T-helper 1 cell (primary cell): ENCODE measurements at places on chromosomes 7 and 10.

- no peak for DNase-seq
Measured at GRCh38 chr7:119888251-119888650, 384.7 kb upstream of the KCND2 start.

GRCh38 chr7:374706-375311 is 84.8 kb downstream of the FOXL3 start:
- no peak for DNase-seq

GRCh38 chr7:67267914-67268313 is 271.3 kb downstream of the TYW1 start:
- no peak for DNase-seq

- no peak for DNase-seq
Measured at GRCh38 chr10:7264313-7264756, 146.5 kb downstream of the SFMBT2 start.

GRCh38 chr10:24718031-24718855 is 5.4 kb downstream of the ARHGAP21 start:
- DNase-seq, result no peak

DNA sequence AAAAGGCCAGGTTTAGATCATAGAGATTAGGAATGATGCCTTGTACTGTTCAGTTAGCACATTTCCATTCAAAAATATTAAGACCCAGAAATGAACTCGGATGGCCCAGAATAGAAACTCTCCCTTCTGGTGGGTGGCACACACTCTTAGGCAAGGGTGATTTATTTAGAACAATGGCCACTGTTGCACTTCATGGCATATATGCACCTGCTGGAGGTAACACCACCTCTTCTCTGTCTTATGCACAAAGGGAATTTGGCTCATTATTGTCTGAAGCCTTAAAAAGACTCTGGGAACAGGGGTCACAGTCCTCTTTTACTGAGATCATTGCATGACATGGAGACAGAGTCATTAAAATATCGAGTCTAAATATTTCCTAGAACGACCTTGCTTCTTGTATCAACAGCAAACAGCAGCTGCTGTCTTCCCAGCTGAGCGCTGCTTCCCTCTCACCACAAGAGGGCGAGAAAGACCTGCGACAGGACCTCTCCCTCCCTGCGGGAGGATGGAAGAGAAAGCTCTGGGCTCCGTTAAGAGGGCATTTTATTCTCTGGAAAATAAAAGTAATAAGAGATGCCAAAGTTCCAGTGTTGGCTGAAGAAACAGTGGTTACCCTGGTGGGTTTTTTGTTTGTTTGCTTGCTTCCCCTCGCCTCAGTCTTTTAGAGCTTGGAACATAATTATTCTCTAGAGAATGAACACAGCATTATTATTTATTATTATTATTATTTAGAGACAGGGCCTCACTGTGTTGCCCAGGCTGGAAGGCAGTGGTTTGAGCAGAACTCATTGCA is 13.5 kb upstream of the BAMBI start:
- DNase-seq, result peak; percentile 58

DNA sequence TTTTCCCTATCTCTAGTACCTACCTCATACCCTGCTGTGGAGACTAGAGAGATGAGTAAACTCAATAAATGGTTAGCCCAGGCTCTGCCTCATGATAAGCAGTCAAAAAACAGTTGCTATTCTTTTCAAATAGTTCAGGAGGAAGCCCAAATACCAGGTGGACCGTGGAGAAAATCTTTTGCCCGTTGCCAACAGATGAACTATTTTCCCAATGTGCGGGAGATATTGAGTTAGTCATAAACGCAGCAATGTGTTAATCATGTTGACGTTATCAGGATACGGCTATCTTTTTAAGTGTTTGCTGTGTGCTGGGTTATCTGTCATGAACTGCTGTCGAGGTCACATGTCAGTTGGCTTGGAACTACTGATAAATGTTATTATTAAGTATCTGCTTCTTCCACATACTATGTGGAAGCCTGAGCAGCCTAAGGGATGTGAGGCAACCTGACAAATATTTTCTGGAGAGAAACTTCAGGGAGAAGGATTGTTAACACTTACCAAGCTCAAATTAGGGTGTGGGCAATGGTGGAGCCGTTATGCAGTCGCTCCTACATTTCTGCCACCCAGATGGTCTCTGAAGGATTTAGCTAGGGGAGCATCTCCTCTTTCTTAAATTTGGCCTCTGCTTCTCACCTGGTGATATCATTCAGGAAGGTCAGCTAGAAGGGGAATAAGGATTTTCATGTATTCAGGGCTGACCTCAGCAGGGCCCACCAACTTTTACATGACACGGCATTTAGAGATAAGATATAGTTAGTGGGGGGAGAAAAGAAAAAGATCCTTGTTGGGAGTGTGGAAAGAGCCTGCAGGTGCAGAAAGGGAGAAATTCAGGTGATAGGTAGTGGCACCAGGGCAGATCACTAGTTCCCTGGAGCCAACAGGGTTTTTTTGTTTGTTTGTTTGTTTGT is 33.5 kb upstream of the SLC26A3 start:
- DNase-seq, result no peak

- DNase-seq, result no peak
Measured at GRCh38 chr10:18498998-18499397, 152.4 kb downstream of the NSUN6 start.

DNA sequence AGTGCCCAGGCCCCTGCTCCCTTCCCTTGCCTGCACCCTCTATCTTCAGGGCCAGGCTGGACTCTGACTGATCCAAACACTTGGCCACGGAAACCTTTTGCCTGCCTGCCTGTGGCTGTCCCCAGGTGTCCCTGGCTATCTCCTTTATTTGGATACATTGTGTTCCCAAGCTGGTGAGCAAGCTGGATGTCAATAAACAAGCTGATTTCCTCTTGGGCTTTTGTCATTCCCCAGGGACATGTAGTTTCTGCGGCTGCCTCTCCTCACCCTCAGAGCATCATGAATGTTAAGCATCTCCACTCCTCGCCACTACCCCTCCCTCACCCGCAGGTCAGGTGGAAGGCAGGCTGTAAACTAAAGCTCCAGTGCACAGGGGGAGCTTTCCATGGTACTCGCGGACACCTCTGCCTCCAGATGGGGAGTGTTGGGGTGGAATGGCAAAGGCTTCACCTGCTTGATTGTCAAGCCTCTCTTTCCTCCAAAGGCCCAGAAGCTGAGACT is 6.9 kb downstream of the GHRHR start:
- no peak for DNase-seq

GRCh38 chr7:106588422-106589197 is 72.3 kb downstream of the CCDC71L start:
- no peak for DNase-seq

GRCh38 chr7:29573567-29573966 is 9.9 kb downstream of the PRR15 start:
- no peak for DNase-seq

DNA sequence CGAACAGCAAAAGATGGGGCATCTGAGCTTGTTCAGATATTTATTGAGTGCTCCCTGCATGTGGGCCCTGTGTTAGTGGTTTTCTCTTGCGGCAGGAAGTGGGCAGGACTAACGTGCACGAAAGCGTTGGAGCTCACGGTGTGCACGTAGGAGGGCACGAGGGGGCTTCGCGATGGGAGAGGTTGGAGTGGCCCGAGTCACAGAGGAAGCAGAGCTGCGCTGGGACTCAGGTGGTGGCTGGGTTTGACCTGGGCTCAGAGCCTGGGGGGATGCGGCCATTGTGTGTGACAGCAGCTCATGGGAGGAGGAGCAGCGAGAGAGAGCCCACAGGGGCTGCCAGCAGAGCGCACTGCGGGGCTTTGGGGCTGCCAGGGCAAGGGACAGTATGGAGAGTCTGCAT is 7.7 kb downstream of the ZSCAN25 start:
- DNase-seq, result peak; percentile 83

DNA sequence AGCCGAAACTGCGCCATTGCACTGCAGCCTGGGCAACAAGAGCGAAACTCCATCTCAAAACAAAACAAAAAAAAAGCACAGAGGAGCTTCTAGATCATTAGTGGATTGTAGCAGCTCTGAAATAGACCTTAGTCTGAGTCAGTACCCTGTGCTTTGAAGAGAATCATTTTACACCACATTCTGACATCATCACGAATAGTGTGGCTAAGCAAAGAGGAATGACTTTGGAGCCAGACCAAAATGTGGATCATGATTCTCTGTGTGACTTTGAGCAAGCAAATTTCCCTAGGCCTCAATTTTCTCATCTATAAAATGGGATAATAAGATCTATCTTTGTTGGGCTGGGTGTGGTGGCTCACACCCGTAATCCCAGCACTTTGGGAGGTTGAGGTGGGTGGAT is 618.9 kb downstream of the CALN1 start:
- no peak for DNase-seq

GRCh38 chr7:144728551-144728950 is 107.3 kb downstream of the TPK1 start:
- no peak for DNase-seq

DNA sequence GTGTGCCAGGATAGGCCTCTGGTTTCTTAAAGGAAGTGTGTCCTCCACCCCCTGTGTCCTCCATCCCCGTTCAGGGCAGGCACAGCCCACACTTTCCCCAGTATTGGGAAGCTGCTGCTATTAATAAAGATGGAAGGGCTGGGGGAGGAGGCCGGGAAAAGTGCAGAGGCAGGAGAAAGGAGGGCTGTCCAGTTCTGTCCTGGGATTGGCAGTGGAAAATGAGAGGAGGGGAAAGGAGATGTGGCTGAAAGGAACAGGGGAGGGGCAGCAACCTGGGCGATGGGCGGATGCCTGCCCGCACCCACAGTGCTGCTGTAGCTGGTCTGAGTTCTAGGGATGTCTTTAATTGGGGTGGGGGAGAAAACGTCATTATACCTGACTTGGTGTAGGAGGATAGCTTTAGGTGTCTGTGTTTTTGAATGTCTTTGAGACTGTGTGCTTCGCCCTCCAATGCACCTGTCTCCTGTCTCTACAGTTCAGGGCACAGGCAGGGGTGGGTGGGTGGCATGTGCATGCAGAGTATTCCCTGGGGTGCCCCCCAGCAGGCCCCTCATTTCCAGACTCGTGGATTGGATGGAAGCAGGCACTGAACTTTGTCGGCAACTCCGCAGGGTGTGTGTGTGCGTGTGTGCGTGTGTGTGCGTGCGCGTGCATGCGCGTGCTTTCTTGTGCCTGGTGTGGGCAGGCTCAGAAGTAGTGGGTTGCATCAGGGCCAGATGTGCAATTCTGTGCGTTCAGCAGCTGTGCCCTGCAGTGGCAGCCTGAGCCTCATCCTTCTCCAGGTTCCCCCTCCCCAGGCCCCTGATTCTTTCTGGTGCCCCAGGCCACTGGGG is 2.5 kb downstream of the TRIM8 start:
- DNase-seq, result peak; percentile 26

DNA sequence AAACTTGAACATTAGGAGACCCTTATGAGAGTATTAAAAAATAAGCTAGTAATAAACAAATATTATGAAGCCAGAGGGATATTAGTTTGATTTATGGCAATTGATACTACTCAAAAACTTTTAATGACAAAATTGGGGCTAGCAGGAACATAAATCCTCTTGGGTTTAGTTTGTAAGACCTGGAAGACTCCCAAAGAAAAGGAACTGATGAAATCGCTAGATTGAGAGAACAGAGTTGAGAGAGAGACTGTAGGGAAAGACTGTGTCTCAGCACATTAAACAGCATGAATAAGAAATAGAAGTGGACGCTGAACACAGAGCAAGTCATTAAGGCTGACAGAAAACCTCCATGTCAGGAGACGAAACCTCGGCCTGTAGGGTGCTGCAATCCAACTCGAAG is 56.4 kb downstream of the ICA1 start:
- no peak for DNase-seq

GRCh38 chr10:96309628-96310320 is 5.5 kb downstream of the DNTT start:
- DNase-seq, result no peak

DNA sequence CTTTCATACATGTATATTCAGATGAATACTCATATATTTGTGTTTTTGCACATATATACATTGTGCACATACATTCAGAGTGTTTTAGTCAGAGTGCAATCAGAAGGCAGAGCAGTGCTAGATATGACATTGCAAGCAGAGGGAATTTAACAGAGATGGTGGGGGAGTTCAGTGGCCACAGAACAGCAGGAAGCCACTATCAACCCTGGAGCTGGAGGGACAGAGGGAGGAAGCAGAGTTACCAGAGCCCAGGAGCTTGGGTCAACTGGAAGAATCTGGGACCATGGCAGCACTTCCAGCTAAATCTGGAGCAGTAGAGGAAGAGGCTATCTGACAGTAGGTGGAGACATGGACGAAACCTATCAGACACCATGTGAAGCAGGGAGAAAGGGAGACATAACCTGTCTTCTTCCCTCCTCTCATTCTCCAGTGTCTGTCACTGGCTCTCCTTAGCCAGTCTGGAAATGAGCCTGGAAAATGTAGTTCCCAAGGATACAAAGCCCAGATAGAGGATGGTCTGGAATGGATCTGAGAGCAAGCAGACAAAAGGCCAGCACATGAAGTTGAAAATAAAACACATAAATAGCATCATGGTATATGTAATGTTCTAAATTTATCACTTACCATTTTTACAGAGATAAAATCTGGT is 33.6 kb upstream of the HERPUD2 start:
- no peak for DNase-seq

DNA sequence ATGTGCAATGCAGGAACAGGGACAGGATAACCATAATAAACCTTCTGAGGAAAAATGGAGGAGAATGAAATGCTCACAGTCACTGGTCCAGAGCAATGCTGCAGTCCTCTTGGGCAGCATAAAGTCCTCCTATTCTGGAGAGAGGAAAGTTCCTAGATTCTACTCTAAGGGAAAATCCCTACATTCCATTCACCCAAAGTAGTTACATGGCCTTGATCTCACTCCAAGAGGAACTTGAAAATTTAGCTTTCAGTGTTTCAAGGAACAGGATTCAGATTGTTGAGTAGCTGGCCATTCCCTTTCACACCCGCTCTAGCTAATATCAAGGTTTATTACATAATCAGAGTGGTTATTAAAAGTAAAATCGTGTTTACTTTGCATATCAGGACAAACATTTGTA is 168.3 kb downstream of the CHRM2 start:
- DNase-seq, result no peak

DNA sequence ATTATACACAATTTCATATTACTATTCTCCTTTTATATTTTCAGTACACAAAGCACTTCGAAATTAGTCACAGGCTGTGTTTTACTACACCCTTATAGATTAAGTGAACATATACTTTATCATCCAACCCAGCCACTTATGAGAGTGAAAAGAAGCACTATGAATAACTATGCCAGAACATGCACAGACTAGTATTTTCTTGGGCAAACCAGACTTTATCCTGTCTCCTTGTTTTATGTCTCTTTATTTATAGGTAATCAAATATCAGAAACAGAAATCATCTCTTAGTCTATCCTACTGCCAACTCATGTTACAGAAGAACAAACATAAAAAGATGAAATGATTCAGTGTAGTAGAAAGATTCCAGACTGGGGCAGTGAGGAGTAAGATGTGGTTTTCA is 171.8 kb downstream of the GRM3 start:
- no peak for DNase-seq
